Myocyte (in vitro differentiated cells): ENCODE measurements at places on chromosomes 6 and 20. TPM values are rescaled to one million over a fixed set of nuclear protein-coding genes. Genes with fewer than 3 reads are reported as not detected.

Gene SFTA2
- total RNA-seq, result not detected in 2 replicates

Gene ZNF311
- 0.32 and 1.5 TPM in 2 replicates for total RNA-seq

Gene HEY2
- 0.08 TPM in 1 of 2 replicates, not detected in the other for total RNA-seq

Gene EPPIN
- not detected in 2 replicates for total RNA-seq

Gene FAM83B
- total RNA-seq, result not detected in 2 replicates

Gene POU5F1
- 1.4 and 2.5 TPM in 2 replicates for total RNA-seq

Gene SPTLC3
- total RNA-seq, result 7.5 and 9.0 TPM in 2 replicates

Gene CLDN20
- total RNA-seq, result 0.45 TPM in 1 of 2 replicates, not detected in the other

Gene SMLR1
- total RNA-seq, result not detected in 2 replicates

Gene CPNE5
- total RNA-seq, result 0.13 and 1.2 TPM in 2 replicates

Gene CDC40
- 14.6 and 16.3 TPM in 2 replicates for total RNA-seq

Gene DYNLT2
- 3.0 and 3.1 TPM in 2 replicates for total RNA-seq

Gene EYS
- total RNA-seq, result not detected in 2 replicates

Gene ZNFX1
- 32.8 and 42.6 TPM in 2 replicates for total RNA-seq

Gene SLC32A1
- not detected in 2 replicates for total RNA-seq

Gene GRM1
- total RNA-seq, result 0.21 and 0.75 TPM in 2 replicates

Gene BTN2A1
- total RNA-seq, result 19.4 and 21.5 TPM in 2 replicates

Gene FGD2
- not detected in 2 replicates for total RNA-seq

Gene MCHR2
- not detected in 2 replicates for total RNA-seq

Gene TXLNB
- 65.8 and 77.7 TPM in 2 replicates for total RNA-seq

Gene HLA-DQB1
- not detected in 2 replicates for total RNA-seq

Gene POLR1C
- 23.5 and 26.5 TPM in 2 replicates for total RNA-seq

Gene VSX1
- total RNA-seq, result not detected in 2 replicates

Gene FOXF2
- total RNA-seq, result not detected in 2 replicates

Gene HLA-DQA1
- not detected in 2 replicates for total RNA-seq

Gene NOX3
- not detected in 2 replicates for total RNA-seq

Gene LAMP5
- total RNA-seq, result 0.99 and 2.0 TPM in 2 replicates

Gene HLA-DRB1
- 0.21 TPM in 1 of 2 replicates, not detected in the other for total RNA-seq

Gene LYRM2
- 44.3 and 46.4 TPM in 2 replicates for total RNA-seq

Gene CTCFL
- total RNA-seq, result not detected in 2 replicates

Gene TFAP2D
- total RNA-seq, result not detected in 2 replicates

Gene PBOV1
- total RNA-seq, result not detected in 2 replicates

Gene CST4
- not detected in 2 replicates for total RNA-seq

Gene YTHDF1
- total RNA-seq, result 28.5 and 36.1 TPM in 2 replicates

Gene BFSP1
- 7.6 and 8.3 TPM in 2 replicates for total RNA-seq

Gene TTBK1
- total RNA-seq, result not detected in 2 replicates

Gene GJA10
- total RNA-seq, result not detected in 2 replicates

Gene DEFB124
- total RNA-seq, result not detected in 2 replicates

Gene HLA-DOA
- not detected in 2 replicates for total RNA-seq

Gene PSORS1C1
- total RNA-seq, result 0.21 and 0.29 TPM in 2 replicates

Gene AGER
- total RNA-seq, result 0.86 and 0.88 TPM in 2 replicates

Gene TGM3
- total RNA-seq, result not detected in 2 replicates

Gene GLP1R
- 0.03 TPM in 1 of 2 replicates, not detected in the other for total RNA-seq

Gene CTAGE9
- total RNA-seq, result not detected in 2 replicates
